ENCODE measurements at places on chromosomes 5 and 9. TPM values are rescaled to one million over a fixed set of nuclear protein-coding genes. Genes with fewer than 3 reads are reported as not detected.

DNA sequence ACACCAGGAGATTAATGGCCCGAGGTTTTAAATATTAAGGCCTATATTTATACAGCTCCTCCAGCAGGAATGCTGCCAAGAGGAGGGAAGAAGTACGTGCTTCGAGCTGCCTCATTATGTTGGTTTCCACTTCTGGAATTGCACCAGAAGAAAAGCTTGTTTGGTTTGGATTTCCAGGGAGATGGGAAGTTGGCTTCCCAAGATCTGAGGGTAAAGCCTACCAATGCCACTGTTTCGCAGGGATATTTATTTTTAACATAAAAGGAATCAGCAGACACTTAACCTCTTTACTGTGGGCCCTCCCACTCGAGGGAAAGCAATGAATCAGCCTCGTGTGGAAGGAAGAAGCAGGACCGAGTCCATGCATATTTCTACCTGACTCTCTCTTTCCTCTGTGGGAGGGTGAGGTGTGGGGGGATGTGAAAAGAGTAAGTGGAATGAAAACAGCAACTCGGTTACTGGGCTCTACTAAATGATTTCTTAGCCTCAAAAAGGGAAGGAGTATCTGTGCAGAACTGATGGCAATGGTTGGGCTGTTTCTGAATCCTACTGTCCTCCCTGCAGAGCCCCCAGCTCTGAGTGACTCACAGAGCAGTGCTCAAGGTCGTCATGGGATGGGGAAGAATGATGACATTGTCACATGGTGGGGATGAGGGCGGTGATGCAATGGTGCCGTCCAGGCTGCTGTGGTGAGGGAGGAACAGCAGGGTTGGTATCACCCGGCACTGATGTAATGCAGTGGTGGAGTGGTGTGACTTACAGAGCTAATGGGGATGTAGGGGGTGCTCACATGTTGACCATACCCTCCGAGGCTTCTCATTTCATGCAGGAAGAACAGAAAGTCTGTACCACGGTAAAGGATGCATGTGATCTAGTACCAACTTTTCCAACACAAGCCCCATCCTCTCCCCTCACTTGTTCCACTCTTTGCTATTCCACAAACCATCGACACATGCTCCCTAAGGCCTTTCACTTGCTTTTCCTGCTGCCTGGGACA is 215.0 kb upstream of the PANK3 start:
- DNase-seq: no peak

DNA sequence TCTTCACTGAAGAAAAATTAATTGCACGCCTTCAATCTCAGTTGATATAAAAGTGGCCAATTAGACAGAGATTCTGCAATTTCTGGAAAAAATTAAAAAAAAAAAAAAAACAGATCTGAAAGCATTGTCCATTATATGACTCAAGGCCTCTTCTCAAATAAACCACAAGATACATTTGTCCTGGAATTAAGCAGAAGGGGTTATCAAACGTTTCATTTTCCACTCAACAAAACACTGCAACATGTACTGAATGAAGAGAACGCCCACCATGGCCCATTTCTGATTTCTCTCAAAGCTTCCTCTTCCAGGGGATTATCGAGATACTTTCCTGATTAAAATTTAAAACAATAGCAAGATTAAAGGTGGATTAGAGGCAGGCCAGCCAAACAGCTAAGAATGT is 5.8 kb upstream of the PAPPA start:
- no peak for DNase-seq

Gene GKAP1
- 5.4 TPM for total RNA-seq

GRCh38 chr9:37156781-37157356 is 36.5 kb downstream of the ZCCHC7 start:
- DNase-seq: no peak

- DNase-seq: no peak
Observed at GRCh38 chr5:143921525-143922311, 109.8 kb downstream of the HMHB1 start.

- no peak for DNase-seq
Observed at GRCh38 chr9:91207729-91208418, 153.8 kb downstream of the AUH start.

Gene ARSI
- total RNA-seq: 0.20 TPM

DNA sequence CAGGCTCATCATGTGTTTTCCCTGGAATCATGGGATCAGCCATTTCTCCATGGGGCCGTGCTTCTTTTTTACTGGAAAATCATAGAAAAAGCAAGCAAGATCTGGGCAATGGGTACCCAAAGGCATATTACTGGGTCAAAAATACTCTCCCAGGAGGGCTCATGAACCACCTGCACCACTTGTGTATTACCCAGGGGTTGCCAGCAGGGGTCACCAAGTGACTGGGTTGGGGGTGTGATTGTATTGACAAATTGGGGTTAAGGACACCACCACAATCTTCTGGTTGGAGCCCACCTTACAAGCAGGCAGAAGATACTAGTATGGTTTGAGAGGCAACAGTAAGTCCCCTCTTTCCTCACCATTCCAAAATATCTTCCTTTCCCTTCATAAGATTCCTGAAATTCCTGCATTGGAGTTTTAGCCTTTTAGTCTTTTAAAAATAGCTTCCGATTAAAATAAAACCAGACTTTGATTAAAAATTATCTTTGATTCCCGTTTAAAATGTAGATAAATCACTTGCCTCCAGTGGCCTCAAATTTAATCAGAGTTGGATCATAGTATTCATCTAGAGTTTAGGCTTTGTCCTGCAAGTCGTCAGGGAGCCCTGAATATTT is 603.3 kb downstream of the KIF4B start:
- peak; percentile 54 for DNase-seq

Gene BTNL8
- 0.32 TPM for total RNA-seq

Gene ANKRA2
- total RNA-seq: 9.9 TPM

- DNase-seq: no peak
Observed at GRCh38 chr5:142313682-142314081, 11.1 kb downstream of the SPRY4 start.

- peak; percentile 5 for DNase-seq
Observed at GRCh38 chr9:127137640-127138360, 15.4 kb upstream of the ANGPTL2 start.

- no peak for DNase-seq
Observed at GRCh38 chr9:110429453-110429852, 91.8 kb upstream of the TXNDC8 start.

GRCh38 chr9:121222524-121223171 is 21.0 kb upstream of the RAB14 start:
- DNase-seq: no peak

Gene PCDHGB3
- total RNA-seq: 1.4 TPM

DNA sequence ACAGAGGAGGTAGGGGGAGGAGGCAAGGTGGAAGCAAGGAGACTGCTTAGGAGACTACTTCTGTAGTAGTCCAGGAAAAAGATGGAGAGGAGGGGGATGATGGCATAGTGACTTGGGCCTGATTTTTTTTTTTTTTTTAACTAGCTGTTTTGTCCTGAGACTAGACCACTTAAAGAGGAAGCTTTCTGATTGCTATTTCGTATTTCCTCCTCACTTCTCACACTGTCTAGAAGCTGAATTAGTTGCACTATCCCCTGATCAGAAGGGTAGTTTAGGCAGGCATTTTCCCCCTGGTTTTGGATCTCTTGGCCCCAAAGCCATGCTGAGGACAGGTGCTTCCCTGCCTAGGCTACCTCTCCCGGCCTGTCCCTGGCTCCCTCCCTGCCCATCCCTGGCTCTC is 14.9 kb downstream of the LARP1 start:
- DNase-seq: no peak

- DNase-seq: no peak
Observed at GRCh38 chr9:111348821-111349271, 18.8 kb upstream of the OR2K2 start.

- no peak for DNase-seq
Observed at GRCh38 chr9:107982745-107983144, 493.2 kb upstream of the KLF4 start.

GRCh38 chr5:92713335-92713743 is 867.7 kb downstream of the NR2F1-AS1 start:
- no peak for DNase-seq

- DNase-seq: no peak
Observed at GRCh38 chr5:130955041-130955440, 210.0 kb downstream of the HINT1 start.

- no peak for DNase-seq
Observed at GRCh38 chr9:111843971-111844370, 49.2 kb upstream of the SHOC1 start.

Gene C9orf152
- total RNA-seq: not detected

Gene SLC36A3
- not detected for total RNA-seq

DNA sequence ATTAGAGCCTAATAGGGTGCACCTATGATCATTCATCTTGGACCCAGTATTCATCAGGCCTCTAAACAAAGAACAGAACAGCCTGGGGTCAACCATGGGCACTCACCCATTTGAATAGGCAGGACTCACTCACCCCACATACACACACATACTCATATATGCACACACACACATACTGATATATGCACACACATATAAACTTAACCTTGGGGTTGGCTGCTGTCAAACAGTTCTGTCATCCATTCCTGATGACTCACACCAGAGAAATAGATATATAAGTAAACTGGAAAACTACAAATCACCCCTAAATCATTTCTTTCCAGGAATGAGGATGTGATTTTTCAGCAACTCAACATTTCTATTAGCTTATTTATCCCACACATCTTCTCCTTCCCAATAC is 51.3 kb downstream of the ARL15 start:
- no peak for DNase-seq

DNA sequence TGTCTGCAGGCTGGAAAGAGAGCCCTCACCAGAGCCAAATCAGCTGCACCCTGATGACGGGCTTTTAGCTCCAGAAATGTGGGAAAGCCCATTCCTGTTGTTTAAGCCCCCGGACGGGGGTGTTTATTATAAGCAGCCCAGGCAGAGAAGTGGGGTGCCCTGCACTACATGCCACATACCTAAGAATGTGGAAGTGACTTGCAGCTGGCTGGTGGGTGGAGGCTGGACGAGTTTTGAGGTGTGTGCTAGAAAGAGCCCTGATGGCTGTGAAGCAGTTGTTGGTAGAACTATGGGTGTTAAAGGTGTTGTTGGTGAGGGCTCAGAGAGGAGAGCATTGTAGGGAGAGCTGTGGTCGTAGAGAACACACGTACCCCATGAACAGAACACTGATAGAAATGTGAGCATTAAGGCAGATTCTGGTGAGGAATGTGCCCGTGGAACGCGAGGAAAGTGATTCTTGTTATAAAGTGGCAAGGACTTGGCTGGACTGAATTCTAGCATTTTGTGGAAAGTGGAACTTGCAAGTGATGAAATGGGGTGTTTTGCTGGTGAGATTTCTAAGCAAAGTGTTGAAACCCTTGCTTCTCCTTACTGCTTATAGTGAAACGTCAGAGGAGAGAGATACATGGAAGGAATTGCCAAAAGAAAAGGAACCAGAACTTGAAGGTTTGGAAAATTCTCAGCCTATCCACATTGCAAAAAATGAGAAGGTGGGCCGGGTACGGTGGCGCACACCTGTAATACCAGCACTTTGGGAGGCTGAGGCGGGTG is 38.9 kb downstream of the AHRR start:
- no peak for DNase-seq

GRCh38 chr9:119968836-119969707 is 599.8 kb upstream of the BRINP1 start:
- peak; percentile 76 for DNase-seq

DNA sequence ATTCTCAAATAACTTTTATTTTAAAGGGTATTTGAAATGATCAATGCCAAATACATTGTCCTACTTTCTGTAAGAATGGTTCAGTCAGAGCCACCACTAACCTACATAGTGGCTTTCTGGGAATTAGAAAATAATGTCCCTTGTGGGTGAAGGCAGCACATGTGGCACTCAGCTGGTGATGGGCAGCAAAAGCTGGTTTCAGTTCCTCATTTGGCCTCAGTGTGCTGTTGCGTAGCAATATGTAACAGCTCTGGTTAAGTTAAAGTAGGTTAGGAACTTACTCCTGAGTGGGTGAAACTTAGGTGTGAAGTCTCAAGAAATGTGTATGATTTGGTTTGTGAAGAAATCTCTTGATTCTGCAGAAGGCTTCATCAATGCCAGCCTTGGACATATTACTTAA is 99.6 kb upstream of the SPEF2 start:
- no peak for DNase-seq

Gene PCDHA11
- total RNA-seq: not detected

GRCh38 chr5:77337686-77338085 is 127.2 kb downstream of the PDE8B start:
- DNase-seq: no peak

GRCh38 chr9:81552581-81552991 is 136.8 kb downstream of the TLE1 start:
- no peak for DNase-seq

DNA sequence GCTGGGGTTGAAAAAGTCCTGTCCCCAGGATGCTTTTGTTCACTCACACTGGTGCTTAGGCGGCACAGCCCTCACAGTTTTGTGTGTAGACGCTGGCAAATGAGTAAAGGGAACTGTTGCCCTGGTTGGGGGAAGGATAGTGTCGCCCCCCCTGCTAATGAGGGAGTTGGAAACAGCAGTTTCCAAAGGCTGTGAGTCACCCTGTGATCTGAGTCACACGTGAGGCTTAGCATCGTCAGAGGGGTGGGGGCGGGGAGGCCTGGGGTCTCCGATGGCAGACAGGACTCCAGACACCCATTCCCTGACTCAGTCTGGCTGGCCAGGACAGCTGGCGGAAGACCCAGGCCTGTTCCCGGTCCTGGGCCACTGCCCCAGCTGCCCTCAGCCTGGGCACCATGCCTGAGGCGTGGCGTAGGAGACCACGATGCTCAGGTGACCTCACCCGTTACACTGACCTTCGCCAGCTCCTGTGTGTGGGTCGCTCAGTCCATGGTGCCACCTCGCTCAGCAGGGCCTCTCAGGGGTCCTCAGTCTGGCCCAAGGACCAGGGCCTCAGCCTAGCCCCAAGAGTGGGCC is 2.9 kb downstream of the DNAJB5 start:
- DNase-seq: no peak

GRCh38 chr9:99787556-99787955 is 34.1 kb upstream of the NR4A3 start:
- no peak for DNase-seq

Gene ADAMTSL2
- 9.9 TPM for total RNA-seq

Gene LCN15
- total RNA-seq: not detected

GRCh38 chr9:136995362-136995761 is 1.0 kb downstream of the CLIC3 start:
- DNase-seq: no peak

Data from right lobe of liver (tissue), 6 donors.